ENCODE measurements at places on chromosomes 4 and X.
A peak's percentile ranks its signal among the peaks of the same experiment; 100 is the strongest.

GRCh38 chrX:14897042-14897441 lies 23.8 kb downstream of the MOSPD2 start:
- no peak for DNase-seq

DNA sequence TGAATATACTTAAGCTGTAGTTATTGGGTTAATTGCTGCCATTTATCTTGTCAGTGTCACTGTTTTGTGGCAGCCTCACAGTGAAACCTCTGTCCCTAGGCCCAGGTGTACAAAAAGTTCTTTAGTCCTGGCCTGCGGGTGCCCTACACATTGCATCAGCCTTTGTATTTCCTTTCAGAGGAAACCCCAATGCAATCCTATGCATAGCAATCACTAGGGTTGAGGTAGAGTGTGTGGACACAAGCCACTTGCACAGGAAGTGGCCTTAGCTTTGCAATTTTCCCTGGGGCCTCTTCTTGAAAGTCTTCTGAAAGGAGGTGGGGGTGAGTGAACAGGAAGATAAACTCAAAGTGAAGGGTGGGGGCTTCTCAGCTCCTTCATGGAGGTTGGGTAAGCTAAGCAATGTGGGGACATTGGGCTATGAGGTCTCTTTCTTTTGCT lies 27.8 kb downstream of the VSIG4 start:
- DNase-seq: peak; percentile 23

GRCh38 chr4:4384837-4385236 lies 2.1 kb upstream of the NSG1 start:
- DNase-seq: no peak

DNA sequence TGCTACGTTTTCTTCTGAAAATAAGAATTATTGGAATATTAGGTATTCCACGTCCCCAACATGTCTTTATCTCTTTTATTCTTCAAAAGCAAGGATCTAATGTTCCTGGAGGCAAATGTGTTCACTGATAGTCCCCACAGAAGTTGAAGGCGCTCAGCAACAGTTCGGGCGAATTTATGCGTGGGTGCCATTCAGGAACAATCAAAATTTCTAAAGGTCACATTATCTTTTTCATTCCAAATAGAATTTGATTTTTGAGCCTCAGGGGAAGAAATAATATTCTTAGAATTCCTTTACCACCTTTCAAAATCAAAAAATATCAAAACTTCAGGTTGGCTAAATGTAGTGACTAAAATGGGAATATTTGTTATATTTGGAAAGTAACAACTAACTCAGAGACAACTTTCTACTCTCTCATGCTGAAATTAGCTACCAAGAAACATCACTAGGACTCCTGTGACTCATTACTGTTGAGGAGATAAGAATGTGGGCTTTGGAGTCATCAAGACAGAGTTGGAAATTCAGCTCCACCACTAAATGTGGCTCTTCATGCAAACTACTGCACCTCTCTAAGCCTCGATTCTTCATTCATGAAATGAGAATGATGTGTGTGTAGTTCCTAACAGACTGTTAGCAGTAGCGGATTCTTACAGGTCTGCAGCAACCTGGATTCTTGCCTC lies 72.3 kb upstream of the KIT start:
- DNase-seq: no peak

- no peak for DNase-seq
These were observed 68.7 kb upstream of the ENPP6 start for GRCh38 chr4:184286358-184286757.

DNA sequence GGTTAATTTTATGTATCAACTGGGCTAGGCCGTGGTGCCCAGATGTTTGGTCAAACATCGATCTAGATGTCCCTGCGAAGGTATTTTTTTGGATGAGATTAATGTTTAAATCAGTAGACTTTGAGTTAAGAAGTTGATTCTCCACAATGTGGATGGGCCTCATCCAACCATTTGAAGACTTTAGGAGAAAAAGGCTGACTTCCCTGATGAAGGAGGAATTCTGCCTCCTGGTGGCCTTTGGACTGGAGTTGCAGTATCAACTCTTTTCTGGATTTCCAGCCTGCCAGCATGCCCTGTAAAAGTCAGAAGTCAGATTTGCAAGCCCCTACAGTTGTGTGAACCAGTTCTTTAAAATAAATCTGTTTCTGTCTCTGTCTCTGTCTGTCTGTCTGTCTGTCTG lies 91.4 kb downstream of the STK32B start:
- DNase-seq: peak; percentile 21

- no peak for DNase-seq
These were observed 95.5 kb downstream of the NSUN7 start for GRCh38 chr4:40845154-40845835.

GRCh38 chr4:3872834-3873313 lies 106.7 kb downstream of the ADRA2C start:
- no peak for DNase-seq

- DNase-seq: no peak
These were observed 117.4 kb downstream of the DIPK2B start for GRCh38 chrX:45083314-45083713.

DNA sequence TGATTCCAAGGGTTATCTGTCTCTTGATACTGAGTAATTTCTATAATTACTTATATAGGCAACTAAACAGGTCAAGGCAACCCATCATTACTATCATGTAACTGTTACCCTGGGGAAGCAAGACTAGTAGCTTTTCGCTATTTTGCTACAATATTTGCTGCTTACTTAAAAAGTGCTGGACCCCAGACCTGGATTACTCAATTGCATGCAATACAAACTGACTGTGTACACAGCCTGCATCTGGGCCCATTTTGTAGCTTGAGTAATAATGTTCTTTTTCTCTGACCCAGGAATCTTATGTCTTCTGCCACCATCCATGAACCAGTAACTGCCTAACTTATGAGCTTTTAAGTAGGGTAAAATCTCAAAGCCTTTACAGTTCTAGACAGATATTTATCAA lies 53.4 kb downstream of the CNOT6L start:
- DNase-seq: no peak

GRCh38 chr4:107304699-107305286 lies 268.7 kb upstream of the DKK2 start:
- no peak for DNase-seq

GRCh38 chrX:68487924-68488323 lies 10.9 kb upstream of the YIPF6 start:
- no peak for DNase-seq

- no peak for DNase-seq
These were observed 142.7 kb downstream of the TENM3 start for GRCh38 chr4:182385897-182386296.

DNA sequence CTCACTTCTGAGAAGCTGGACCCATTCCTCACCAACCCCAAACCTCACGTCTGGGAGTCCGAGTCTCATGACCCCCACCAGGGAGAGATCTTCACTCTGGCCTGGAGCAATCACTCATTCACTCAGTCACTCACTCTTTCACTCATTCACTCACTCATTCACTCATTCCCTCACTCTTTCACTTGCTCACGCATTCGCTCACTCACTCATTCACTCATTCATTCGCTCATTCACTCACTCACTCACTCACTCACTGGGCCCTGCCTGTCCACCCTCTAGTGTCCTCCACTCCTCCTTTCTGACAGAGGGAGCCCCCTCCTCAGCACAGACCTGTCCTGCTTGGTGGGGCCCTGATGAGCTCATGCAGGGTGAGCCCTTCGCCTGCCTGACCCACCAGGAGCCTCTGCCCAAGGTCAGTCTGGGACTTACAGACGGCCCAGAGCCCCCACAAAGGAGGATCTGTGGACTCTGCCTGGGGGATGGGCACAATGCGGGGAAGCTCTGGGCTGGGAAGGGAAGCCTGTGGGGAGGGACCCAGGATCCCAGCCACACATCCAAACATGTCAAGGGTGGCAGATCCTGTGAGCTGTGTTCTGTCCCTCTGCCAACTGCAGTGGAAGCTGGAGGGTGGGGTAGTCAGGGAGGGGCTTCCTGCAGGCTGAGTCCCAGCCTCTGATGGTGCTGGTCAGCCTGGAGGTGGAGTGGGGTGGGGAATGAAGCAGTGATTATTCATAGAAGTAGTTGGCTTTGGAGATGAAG lies 18.5 kb downstream of the CPZ start:
- no peak for DNase-seq

DNA sequence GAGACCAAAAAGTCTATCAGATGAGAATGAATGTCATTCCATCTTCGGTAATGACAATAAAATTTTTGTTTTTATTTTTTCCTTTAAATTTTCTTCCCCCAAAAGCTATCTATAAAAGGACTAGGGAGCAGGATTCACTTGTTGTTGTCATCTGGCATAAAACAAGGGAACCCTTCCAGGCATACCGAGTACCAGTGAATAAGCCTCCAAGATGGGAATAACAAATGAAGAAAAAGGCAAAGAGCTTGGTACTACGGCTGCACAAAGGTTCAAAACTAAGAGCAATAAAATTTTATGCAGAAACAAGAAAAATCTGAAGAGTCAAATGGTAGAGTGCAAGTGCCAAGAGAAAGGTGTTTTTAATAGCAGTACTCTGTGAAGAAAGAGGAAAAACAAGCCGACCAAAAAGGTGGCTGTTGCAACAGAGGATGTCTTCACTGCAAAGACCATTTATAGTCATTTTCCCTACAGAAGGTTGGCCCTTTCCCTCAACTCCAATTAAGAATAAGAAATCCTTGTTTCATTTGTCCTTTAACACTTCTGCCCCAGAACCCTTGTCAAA lies 25.8 kb downstream of the PPP3CA start:
- DNase-seq: no peak

GRCh38 chrX:85914431-85914830 lies 132.9 kb downstream of the CHM start:
- no peak for DNase-seq

GRCh38 chr4:184384056-184384809 lies 90.1 kb downstream of the IRF2 start:
- peak; percentile 59 for DNase-seq

GRCh38 chr4:77156912-77157858 lies at the start of gene CCNG2:
Gene CCNG2, plus strand, starts transcription at chr4:77157207. Its CDS starts 1,326 bp downstream, at chr4:77158533.
- DNase-seq: peak; percentile 88

- DNase-seq: no peak
These were observed 292.9 kb downstream of the USP46 start for GRCh38 chr4:52366191-52366590.

DNA sequence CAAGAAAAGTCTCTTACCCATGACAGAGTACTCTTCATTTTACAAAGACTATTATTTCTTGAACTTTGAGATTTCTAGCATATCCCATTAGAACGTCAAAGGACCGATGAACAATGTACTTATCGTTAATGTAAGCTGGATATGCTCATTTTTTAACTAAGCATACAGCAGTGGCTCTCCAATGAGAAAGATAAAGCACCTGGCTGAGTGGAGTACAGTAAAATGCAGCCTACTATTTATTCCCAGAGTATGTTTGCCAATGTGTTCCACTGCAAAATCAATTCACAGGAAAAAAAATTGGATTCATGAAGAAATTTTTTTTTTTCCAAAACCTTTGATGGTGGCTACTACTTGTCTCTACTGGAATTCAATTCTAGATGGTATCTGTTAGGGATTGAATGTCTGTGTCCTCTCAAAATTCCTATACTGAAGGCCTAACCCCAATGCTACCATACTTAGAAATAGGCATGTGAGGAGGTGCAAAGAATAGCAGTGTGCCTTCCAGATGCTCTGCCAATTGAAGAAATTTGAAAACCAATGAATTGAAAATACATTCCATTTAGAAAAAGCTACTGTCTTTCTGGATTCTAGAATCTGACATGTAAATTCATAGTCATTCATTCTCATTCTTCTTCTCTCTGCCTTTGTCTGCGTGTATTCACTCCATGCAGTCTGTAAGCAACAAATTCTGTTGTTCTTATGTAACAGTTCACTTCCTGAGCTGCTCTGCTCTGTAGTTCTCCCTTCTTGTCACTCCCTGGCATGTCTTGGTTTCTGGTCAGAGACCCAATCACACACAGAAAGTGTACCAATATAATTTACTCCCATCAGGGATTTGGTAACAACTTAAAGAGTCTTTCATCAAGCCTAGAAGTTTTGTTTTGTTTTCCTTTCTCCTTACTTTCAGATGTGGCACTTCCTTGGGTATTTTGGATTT lies 61.4 kb downstream of the PAPSS1 start:
- no peak for DNase-seq

GRCh38 chr4:69713593-69713992 lies 46.8 kb downstream of the SULT1B1 start:
- no peak for DNase-seq

DNA sequence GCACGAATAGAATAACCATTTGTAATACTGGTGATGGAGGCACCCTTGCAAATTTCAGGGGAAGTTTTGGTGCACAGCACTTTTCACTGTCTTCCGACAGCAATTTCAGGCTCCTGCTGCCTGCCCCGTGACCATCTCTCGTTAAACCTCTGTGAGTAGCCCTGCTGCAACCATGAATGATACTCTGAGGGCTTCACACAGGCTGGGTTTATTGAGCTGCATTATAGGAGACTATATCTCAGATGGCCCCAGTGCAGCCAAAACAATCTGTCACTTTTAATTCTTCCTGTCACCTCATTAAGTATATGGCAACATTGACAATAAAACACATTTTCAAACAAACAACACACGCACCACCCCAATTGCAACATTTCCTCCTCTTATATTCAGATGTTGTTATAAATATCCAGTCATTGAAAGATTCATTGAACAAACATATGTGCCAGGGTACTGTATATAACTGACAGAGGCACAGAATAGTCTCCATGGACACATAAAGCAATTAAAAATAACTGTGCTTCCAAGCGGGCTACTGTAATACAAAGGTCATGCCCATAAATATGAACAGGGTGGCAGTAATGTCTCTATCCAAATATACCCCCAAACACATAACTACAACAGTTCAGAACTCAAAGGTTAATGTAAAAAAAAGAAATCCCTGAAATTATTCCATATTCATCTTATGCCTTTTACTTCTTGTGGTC lies 477.0 kb downstream of the GBA3 start:
- no peak for DNase-seq

DNA sequence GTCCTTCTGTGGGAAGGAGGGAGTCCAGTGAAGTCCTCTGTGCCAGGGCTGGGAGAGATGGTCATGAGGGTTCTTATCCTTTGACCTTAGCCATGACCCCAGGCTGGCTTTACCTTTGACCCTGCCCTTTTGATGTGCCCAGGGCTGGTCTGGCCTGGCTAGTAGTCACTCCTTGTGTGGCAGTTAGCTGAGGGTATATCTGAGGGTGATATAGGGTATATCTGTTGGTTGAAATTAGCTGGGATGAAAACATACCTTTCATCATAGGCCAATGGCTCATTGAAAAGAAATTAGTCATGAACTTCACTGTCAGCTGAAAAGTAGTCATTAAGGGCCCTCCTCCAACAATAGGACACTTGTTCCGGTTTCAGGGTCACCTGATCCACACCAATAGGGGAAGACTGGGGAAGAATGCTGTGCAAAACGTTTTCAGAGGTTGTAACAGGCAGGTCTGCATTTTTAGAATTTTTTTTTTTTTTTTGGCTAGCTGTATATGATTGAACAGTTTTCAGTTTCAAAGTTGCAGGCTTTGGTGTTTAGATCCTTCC lies 74.6 kb upstream of the STOX2 start:
- DNase-seq: no peak
